Iris pigment epithelial cell (primary cell): ENCODE measurements at places on chromosomes 16 and 17.
A peak's percentile ranks its signal among the peaks of the same experiment; 100 is the strongest.

DNA sequence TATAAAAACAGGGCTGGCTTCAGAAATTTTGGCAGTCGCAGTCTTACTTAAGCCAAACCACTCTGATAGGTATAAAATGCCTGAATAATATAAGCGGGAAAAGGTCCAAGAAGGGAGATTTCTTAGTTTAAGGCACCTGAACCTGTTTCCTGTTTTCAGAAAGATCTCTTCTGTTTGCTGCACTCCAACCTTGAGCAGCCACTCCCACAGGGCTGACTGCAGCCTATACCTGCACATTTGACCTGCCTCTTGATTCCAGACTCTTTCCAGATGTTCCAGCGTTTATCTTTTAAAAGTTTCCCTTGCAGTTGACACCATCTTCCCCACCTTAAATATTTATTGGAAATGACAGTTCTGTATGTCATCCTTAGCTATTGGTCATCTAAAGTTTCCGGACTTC lies 132.2 kb downstream of the SKAP1 start:
- no peak for DNase-seq

DNA sequence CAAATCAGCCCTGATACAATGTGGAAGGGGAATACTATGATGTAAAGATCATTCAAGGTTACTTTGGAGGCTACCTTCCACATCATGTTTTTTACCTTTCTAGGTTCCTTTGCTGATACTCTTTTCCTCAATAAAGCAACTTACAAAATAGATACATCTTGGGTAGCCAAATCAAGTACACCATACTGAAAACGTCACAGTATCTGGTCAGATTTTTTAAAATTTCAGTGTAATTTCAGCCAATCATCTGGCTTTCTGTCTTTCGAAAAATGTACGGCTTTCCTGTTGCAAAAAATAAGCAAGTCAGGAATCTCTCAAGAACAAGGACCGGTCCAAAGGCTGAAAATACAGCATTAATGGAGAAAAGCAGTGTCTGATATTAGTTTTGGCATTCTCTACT lies 15.6 kb upstream of the MED13 start:
- no peak for DNase-seq

DNA sequence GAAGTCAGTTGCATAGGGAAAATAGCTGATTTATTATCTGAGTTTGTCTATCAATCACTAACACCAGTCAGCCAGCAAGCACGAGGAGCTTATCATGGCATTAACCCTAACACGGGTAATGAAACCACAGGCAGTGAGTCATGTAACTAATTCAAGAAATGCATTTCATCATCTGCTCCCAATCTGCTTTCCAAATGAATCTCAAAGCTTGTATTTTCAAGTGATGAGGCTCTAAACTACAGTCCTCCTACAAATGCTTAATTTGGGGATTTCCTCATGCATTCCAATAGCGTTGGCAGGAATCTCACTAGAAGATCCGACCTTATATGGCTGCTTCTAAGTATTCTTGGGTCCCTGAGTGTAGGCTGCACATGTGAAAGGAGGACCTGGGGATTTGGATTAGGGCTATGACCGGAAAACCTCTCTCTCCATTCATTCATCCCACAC lies 118.4 kb upstream of the HSBP1 start:
- peak; percentile 95 for DNase-seq

- peak; percentile 4 for DNase-seq
These were observed 136.7 kb downstream of the XYLT1 start for GRCh38 chr16:17334096-17334495.

DNA sequence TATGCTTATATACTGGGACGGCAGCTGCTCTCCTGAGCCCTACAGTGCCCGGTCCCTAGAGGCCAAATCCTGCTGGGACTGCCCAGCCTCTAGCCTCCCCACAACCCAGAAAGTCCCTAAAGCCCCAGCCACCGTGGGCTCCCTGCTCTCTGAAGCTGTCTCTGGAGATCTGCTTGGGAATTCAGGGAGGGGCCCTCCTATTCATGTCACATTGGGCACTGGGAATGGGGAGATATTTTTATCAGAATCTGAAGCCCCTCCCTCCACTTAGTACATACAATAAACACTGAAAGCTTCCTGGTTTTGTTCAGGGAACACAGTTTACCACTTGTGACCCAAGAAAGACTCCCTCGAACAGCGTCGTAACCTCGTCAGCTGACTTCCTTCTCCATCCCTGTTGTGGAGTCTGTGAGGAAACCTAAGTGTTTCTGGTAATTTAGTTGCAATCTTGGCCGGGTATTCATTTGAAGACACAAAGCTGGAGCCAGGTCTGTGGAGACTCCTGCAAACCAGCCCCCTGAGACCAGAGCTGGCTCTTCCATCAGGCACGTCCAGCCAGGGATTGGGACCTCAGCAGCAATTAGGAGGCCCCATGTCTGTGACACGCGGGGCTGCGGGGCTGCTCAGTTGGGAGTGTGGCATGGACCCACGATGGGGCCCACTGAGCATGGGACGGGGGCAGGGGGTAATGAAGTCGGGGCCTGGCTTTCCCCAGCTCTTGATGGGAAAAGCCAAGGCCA lies 38.5 kb downstream of the PGS1 start:
- DNase-seq, result peak; percentile 63

- peak; percentile 77 for DNase-seq
These were observed 18.9 kb upstream of the P2RX1 start for GRCh38 chr17:3935140-3935542.

DNA sequence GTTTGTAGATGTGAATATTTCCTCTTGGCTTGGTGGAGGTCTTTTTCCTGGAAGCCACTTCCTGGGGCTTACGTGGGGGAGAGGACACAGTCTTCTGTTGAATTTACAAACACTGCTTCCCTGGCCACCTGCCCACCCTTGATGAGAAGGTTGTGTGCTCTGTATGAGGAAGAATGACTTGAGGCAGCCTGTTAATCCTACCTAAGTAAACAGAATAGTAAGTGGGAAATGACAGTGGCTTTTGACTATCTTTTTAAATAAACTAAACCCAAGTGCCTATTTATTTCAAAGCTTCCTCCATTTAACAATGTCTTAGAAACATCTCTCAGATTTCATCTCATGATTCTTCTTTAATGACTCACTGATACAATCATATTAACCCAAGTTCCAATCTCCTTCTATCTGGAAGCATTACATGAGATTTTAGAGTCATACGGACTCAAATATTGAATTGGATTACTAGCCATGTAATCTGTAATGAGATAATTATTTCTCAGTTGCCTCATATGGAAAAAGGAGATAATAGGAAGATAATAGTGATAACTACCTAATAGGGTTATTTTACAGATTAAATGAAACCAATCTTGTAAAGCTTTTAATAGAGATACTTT lies 96.6 kb upstream of the SMIM36 start:
- DNase-seq, result peak; percentile 98

DNA sequence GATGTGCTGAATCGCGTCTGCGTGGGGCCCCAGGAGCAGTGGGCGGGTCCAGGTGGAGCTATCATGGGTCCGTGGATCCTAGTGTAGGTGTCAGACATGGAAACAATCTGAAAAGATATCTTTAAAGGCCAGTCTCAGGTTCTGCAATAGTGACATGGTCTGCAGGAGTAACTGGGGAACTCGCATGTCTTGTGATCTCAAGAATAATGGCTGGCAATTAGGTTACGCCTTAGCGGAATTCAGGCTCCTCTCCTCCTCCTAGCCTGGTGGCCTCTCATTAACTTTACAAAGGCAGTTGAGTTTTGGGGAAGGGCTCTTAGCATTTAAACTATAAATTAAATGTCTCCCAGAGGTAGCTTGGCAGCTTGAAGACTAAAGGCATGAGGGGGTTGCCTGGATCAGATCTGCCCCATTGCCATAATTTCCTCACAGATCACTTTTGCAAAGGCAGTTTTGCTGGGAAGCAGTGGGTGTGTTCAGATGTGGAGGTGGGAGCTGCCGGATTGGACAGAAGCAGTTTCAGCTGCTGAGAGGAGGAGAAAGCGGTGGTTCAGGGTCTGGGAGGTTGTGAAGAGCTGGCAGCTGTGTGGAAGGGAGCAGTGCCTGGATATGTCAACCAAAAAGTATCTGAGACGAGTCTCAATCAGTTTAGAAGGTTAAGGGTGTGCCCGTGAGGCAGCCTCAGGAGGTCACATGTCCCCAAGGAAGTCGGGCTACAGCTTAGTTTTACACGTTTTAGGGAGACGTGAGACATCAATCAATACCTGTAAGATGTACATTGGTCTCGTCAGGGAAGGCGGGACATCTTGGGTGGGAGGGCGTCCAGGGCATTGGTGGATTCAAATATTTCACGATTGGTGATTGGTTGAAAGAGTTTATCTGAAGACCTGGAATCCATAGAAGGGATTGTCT lies 2.7 kb downstream of the TBCD start:
- DNase-seq, result peak; percentile 31

GRCh38 chr17:70251706-70252105 lies 82.4 kb downstream of the KCNJ2 start:
- peak; percentile 13 for DNase-seq

- no peak for DNase-seq
These were observed 4.0 kb downstream of the MYBBP1A start for GRCh38 chr17:4551141-4551540.

GRCh38 chr16:17887963-17888362 lies 417.2 kb upstream of the XYLT1 start:
- no peak for DNase-seq

DNA sequence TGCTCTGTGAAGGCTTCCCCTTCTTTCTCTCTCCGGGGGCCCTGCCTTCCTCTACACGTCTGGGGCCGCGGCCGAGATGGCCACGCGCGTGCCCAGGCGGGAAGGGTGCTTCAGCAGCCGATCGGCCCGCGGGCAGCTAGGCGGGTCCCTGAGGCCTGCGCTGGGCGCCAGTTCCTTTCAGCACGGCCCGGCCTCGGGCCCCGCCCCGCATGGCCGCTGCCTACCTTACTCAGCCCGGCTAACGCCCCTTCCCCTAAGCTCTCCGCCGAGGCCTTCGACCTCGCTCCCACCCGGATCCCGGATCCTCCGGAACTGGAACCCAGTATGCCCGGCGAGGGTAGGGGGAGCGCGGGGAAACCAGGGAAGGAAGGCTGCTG lies 335 bp downstream of the TMEM11 start:
- DNase-seq, result peak; percentile 35

- DNase-seq, result peak; percentile 74
These were observed 20.1 kb downstream of the HBQ1 start for GRCh38 chr16:200388-200787.

- no peak for DNase-seq
These were observed 7.4 kb upstream of the FASN start for GRCh38 chr17:82105417-82105881.

DNA sequence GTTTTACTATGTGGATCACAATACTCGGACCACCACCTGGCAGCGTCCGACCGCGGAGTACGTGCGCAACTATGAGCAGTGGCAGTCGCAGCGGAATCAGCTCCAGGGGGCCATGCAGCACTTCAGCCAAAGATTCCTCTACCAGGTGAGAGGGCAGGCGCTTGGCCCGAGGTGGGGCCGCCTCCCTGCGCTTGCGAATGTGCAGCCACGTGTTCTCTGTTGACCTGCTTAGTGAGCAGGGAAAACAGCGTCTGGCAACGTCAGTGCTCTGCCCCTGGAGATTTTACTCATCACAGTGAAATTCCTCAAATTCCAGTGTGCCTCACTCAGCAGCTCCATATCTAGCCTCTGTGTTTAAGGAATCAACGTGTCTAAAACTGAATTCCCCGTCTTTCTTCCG lies 33.4 kb upstream of the CLEC18A start:
- peak; percentile 98 for DNase-seq

DNA sequence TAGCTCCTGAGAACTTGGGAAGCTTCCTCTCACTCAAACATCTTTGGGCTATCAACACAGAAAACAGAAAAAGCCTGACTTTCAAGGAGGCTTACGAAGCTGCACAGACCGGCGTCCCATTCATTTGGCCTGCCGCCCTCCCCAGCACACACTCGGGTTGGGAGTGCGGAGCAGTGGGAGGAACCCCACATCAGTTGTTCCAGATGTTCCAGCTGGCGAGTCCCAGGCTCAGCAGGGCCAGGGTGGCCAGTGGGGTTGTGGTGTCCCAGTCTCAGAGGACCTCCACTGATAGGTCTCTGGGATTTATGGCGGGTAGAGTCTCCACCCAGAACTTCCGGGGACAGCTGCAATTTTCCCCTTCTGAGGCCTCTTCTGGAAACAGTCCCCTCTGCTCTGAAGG lies 43.1 kb upstream of the DLX4 start:
- DNase-seq, result no peak

GRCh38 chr17:77189148-77189547 lies 48.4 kb downstream of the SEC14L1 start:
- no peak for DNase-seq

DNA sequence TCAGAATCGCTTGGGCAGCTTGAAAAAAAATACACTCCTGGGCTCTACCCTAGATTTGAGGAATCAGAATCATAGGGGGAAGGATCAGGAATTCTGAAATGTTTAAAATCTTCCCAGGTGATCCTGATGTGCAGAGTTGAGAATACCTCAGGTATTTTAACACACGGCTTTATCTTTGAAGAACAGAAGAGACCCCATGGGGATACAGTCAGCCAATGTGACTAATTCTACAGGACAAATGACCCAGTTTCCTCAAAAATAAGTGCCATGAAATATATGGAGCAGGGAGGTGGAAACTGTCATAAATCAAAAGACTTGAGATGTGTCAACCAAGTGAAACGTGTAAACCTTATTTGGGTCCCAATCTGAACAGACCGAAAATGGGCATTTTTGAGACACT lies 52.7 kb downstream of the CCDC42 start:
- no peak for DNase-seq

DNA sequence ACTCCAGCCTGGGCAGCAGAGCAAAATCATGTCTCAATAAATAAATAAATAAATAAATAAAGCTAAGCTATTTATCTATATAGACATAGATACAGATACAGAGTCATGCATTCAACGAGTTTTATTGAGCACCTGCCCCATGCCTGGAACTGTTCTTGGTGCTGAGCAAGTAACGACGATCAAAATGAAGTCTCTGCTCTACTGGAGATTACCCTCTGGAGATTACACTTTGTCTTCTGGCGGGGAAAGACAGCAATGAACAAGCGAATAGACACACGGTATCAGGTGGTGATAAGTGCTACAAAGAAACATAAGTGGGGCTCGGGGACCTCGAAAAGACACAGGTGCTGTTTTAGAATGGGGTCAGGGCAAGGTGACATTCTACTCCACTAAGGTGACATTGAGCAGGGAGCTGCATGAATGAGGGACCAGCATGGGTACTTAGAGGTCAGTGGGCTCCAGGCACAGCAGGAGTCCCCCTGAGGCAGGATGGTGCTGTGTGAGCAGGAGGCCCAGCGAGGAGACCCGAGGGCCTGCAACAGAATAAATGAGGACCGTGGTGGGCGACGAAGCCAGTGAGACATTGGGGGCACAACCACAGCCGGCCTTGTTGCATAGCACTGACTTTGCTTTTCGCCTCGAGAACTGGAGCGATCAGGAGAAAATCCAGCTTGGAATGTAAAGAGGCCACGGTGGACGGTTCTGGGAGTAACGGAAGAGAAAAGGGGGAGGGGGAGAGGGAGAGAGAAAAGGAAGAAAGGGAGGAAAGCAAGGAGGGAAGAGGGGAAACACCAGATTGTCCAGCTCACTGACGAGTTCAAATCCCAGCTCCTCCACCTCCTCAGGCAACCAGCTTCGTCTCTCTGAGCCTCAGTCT lies 42.4 kb upstream of the MEAK7 start:
- no peak for DNase-seq

GRCh38 chr16:65889533-65889966 lies 476.9 kb upstream of the CDH5 start:
- DNase-seq, result peak; percentile 3
